Activated CD4-positive, alpha-beta T cell treated with anti-CD3 and anti-CD28 coated beads, Interleukin-2, amount 10 ng/mL, durations not matched to agents 7 days and 5 days (primary cell): ENCODE measurements at places on chromosomes 11 and 22.

DNA sequence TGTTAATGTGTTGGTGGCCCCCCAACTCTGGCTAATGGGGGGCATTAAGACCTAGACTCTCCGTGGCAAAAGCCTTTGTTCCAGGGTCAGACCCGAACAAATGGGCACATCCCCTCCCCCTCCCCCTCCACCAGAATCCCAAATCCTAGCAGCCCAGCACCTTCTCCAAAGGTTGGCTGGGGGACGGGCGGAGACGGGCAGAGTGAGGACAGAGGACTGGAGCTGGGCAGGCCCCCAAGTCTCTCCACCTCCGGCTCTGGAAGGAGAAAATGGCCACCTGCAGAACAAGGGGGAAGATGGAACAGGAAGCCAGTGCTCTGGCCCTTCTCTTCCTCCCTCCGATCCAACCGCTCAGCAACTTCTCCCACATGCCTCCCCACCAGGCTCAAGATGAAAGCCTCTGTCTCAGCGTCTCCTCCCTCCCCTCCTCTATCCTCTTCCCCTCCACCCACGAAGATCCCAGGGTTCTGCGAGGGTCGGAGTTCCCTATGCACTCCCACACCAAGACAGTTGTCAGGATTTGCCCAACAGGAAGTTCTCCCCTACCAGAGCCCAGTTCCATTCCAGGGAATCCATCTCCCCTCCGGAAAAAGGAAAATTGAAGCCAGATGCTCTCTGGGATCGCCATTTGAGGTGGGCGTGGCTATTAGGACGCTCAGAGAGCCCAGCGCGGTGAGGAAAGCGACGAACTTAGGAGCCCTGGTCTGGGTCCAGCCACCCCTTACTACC, 20.1 kb downstream of the ADA2 start:
- no peak overlapping the region for H3K27ac ChIP-seq
- H3K4me3 ChIP-seq = no peak overlapping the region

DNA sequence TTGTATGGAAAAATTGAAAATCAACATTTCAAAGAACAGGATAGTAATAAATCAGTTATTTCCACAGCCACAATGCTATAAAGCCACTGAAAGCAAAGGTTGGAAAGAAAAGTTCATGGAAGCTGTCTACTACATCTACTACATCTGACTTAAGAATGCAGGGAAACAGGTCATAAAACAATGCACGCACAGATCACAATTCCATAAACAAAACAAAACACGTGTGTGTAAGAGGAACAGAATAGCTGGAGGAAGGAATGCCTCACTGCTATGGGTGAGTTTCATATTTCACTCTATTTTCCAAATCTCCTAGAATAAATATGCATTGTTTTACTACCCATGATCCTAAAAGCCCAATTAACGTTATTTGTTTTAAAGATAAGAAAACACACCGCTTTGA, 66.3 kb downstream of the NCAPD3 start:
- no peaks in the 10 kb centered on the region for H3K4me1 ChIP-seq
- H3K27ac ChIP-seq = no peak overlapping the region
- peaks cover 69% of the 10 kb centered on the region for H3K36me3 ChIP-seq
- H3K27me3 ChIP-seq = no peaks in the 10 kb centered on the region
- no peak for DNase-seq
- no peak overlapping the region for H3K4me3 ChIP-seq

DNA sequence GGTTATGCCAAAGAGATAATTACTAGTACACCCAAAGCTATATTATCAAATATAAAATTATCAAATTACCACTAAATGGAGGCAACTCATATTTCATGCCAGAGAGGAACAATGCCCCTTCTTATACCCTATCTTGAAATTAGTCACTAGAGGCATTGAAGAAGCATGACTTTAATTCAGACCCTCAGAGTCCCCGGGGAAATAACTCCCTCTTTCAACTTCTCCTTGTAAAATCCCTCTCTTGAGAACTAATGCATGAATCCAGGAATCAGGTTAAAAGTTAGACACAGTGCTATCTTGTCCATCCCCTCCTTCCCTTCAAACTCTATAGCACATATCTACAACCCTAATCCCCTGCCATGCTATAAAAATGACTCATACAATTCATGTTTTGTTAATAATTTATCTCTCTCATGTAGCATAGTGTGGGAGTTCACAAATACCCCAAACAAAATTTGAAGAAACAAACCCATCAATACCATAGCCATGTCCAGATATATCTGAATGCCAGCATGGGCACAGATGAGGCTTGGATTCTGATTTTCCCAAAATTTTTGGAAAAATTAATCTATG, 665.4 kb downstream of the KCNA4 start:
- H3K27ac ChIP-seq = no peak overlapping the region
- no peaks in the 10 kb centered on the region for H3K4me1 ChIP-seq
- no peaks in the 10 kb centered on the region for H3K36me3 ChIP-seq
- no peaks in the 10 kb centered on the region for H3K27me3 ChIP-seq
- DNase-seq = no peak
- no peak overlapping the region for H3K4me3 ChIP-seq

DNA sequence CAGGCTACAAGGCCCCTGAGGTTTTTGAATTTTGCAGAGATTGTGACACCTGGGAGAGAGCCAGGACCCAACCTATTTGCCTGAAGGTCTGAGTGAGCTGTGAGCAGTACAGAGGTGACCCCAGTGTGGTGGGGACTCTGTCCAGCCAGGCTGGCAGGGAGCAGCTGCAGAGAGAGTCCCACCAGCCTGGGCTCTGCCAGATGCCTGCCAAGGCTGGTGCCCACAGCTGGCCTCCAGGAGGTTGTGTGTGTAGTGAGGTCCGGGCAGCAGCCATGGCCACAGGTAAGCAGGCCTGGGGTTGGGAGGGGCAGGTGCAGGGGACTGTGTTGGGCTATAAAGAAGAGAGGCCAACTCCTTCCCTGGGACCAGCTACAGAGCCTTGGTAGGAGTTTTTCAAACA, 144.8 kb downstream of the CRYBB2 start:
- no peaks in the 10 kb centered on the region for H3K27me3 ChIP-seq
- no peak overlapping the region for H3K4me3 ChIP-seq
- peaks cover 7% of the 10 kb centered on the region for H3K4me1 ChIP-seq
- H3K27ac ChIP-seq = no peak overlapping the region

DNA sequence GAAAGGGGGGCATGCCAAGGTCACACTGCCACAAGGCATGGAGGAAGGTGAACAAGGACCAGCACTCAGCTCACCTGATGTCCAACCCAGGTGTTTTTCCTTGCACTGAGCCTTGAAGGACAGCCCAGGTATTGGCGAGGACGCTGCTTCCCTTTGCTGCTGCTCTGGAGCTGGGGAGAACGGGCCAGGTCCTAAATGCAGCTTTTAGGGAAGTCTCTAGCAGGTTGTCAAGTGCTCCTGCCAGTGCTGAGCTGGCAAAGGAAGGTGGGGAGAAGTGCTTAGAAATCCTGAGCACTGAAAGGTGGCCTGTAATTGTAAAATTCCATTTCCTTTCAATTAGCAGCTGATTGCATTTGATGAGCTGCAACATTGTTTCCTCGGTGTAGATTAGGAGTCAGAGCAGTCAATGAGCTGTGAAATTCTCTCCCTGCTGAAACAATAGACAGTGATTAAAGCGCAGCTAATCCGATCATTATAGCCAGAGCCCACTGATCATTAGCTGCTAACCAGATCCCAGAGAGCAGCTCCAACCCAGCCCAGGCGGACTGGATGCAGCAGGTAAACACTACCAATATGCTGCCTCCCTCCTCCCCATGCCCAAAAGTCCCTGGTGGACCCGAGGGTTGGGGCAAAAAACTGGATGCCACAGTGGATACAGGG, 507.6 kb downstream of the INSC start:
- H3K27ac ChIP-seq = no peak overlapping the region
- H3K4me1 ChIP-seq = no peaks in the 10 kb centered on the region
- H3K36me3 ChIP-seq = no peaks in the 10 kb centered on the region
- DNase-seq = no peak
- peaks cover 2% of the 10 kb centered on the region for H3K27me3 ChIP-seq

DNA sequence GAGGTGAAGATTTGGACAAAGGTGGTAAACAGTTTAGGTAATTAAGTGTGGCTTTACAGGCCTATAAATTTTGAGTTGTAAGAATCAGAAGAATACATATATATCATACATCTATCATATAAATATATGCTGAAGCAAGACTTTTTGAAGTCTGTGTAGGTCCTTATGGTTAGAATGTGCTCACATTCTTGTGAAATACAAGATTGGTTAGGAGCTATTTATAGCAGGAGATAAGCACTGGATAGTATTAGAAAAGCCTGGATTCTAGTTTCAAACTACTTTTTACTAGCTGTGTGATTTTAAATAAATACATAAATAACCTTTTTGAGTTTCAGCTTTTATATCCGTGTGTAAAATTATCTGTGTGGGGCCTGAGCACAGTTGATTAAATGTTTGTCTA, 42.3 kb downstream of the ANKRD42 start:
- no peaks in the 10 kb centered on the region for H3K36me3 ChIP-seq
- DNase-seq = no peak
- H3K4me1 ChIP-seq = no peaks in the 10 kb centered on the region
- peaks cover 6% of the 10 kb centered on the region for H3K27me3 ChIP-seq

DNA sequence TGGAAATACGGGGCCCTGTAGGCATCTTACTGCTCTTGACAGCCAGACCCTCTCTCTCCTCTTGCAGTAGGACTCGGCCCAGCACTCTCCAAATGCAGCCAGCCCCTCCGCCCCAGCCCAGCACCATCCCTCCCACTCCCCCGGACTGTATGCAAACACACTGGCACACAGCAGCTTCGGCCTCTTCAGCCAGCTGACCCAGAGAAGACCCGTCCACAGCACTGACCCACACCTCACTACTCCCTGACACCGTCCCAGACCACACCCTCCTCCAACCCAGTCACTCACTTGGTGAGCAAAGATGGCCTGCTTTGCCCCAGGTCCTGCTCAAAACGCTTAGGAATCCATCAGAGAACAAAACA, 164.6 kb downstream of the IGLL1 start:
- no peaks in the 10 kb centered on the region for H3K4me1 ChIP-seq
- DNase-seq = no peak
- H3K27me3 ChIP-seq = peaks cover 2% of the 10 kb centered on the region
- no peaks in the 10 kb centered on the region for H3K36me3 ChIP-seq
- no peak overlapping the region for H3K4me3 ChIP-seq

GRCh38 chr22:46176508-46177003, 26.2 kb downstream of the PPARA start:
- H3K27ac ChIP-seq = no peak overlapping the region
- no peaks in the 10 kb centered on the region for H3K27me3 ChIP-seq
- no peak overlapping the region for H3K4me3 ChIP-seq
- DNase-seq = no peak
- H3K36me3 ChIP-seq = peaks cover 36% of the 10 kb centered on the region

DNA sequence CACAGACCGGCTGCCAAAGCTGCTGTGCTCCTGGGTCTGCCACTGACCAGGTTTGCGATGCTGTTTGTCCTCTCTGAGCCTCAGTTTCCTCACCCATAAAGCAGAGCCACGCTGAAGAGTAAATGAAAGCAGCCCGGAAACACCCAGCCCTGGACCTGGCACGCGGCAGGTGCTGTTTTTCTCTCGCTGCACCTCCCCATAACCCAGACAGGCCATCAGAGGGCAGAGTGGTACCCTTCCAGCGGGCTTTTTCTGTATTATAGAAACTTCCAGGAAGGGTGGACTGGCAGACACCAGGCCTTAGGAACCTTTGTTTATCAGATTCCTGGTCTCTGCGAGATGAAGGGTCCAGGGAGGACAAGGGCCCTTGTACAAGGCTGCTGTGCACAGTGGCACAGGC, 17.9 kb upstream of the FGF19 start:
- H3K27me3 ChIP-seq = peaks cover 51% of the 10 kb centered on the region
- H3K36me3 ChIP-seq = no peaks in the 10 kb centered on the region
- no peak overlapping the region for H3K27ac ChIP-seq

- H3K36me3 ChIP-seq = no peaks in the 10 kb centered on the region
- no peak for DNase-seq
- H3K27me3 ChIP-seq = no peaks in the 10 kb centered on the region
- no peak overlapping the region for H3K4me3 ChIP-seq
- H3K27ac ChIP-seq = no peak overlapping the region
- H3K4me1 ChIP-seq = no peaks in the 10 kb centered on the region
Measured at GRCh38 chr11:83583757-83584366, 297.7 kb upstream of the CCDC90B start.

- H3K4me1 ChIP-seq = peaks cover 50% of the 10 kb centered on the region
- DNase-seq = no peak
- no peaks in the 10 kb centered on the region for H3K27me3 ChIP-seq
- peak overlapping the region; percentile 82 for H3K27ac ChIP-seq
Measured at GRCh38 chr11:60872961-60873524, 5.7 kb downstream of the ZP1 start.

DNA sequence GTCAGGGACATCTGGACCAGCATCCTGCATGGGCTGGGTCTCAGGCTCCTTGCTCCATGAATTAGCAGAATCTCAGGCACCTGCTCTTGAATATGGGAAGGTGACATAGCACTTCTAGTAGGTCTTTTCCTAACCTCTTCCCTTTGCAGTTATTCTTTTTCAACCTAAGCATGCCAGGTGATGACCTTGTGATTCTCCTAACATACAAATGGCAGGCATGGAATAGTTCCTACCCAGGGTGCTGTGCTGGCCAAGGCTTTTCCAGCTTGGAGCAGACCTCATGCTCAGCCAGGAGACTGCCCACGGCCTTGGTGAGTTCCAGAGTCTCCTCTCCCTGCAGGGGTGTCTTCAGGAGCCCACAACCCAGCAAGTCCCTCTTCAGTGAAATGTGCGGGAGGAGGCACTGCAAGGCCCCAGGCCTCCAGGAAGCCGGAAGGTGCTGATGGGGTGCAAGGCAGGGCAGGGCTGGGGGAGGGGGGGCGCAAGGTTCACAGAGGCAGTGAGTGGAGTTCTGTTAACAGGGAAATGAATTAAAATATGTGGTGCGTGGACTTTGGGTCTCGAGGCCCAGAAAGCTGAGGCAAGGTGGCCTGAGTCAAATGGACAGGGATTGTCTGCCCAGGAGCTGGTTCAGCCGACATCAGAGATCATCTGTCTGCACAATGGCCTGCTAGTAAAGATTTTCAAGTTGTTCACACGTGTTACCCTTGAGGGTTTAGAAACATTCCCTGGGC, 75.9 kb upstream of the SEPTIN5 start:
- no peak for DNase-seq
- H3K36me3 ChIP-seq = no peaks in the 10 kb centered on the region
- no peak overlapping the region for H3K4me3 ChIP-seq

- H3K27ac ChIP-seq = no peak overlapping the region
- no peaks in the 10 kb centered on the region for H3K4me1 ChIP-seq
- DNase-seq = no peak
- H3K27me3 ChIP-seq = no peaks in the 10 kb centered on the region
Measured at GRCh38 chr11:86574493-86575207, 97.8 kb downstream of the ME3 start.
